ENCODE measurements at places on chromosomes 5 and 9.

- no peak for DNase-seq
These were observed 340.2 kb downstream of the DRD1 start for GRCh38 chr5:175103746-175104145.

- DNase-seq = peak; percentile 72
These were observed 2.5 kb upstream of the MSMP start for GRCh38 chr9:35756275-35757225.

- DNase-seq = peak; percentile 57
These were observed 19.8 kb upstream of the NUDT12 start for GRCh38 chr5:103582364-103582763.

DNA sequence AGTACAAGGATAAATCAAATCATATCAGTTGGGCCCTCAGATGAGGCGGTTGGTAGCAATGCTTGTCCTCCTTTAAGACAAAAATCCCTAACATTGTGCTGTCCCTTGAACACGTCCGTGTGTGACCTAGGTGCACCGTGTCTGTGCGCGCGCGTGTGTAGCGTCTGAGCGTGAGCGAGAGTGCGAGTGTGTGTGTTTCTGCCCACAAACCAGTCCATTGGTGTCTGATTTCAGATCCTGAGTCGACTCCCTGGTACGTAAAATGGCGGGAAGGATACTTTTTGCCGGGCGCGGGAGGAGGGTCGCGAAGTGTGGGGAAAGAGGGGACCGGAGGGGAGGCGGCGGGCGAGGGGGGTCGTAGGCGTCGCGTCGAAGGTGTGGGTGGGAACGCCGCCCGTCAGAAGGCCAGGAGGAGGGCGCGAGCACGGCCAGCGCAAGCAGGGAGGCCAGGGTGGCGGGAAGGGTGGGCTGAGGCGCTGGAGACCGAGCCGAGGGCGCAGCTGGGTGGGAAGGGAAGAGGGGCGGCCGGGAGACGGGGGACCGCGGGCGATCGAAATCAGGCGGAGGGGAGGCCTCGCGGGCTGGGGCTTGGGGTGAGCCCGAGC, 8.9 kb downstream of the OTP start:
- no peak for DNase-seq

DNA sequence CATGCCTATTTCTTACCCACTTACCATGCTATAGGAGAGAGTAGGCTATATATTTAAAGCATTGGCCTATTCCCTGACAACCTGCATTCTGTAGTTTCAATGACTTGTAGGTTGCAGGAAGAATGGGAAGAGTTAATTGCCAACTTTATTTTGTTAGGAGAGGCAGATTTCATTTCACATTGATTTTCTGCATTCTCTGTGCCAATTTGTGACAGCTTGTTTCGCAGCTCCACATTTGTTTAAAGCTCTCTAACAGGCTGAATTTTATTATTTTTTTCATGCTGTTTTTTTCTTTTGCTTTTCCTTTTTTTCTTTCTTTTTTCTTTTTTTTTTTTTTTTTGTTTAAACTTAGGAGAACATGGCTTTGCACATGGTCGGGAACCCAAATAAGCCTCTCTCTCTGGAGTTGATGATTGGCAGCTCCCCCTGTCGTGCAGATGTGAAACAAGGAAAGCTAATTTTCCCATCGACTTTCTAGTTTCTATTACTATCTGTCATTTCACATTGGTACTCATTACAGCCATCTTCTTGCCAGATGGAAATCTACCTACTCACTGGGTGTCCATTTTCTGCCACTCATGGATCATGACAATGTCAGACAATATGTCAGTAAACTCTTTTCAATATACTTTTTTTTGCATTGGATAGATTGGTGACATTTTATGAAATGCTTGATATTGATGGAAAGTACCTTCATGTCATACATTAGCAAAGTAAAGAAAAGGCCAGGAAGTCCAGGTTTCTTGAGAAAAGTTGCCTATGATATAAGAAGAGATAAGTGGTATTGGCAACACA, 223.2 kb downstream of the KCTD16 start:
- DNase-seq = no peak
